ENCODE measurements at places on chromosomes 3 and 15.

- no peak for DNase-seq
These were observed 72.7 kb downstream of the IL1RAP start for GRCh38 chr3:190586631-190587011.

GRCh38 chr15:53102483-53102882, 312.3 kb upstream of the ONECUT1 start:
- DNase-seq, result no peak

- no peak for DNase-seq
These were observed 143.2 kb downstream of the KLHL25 start for GRCh38 chr15:85651548-85651947.

GRCh38 chr15:96974761-96975160, 644.3 kb downstream of the NR2F2 start:
- DNase-seq, result no peak

DNA sequence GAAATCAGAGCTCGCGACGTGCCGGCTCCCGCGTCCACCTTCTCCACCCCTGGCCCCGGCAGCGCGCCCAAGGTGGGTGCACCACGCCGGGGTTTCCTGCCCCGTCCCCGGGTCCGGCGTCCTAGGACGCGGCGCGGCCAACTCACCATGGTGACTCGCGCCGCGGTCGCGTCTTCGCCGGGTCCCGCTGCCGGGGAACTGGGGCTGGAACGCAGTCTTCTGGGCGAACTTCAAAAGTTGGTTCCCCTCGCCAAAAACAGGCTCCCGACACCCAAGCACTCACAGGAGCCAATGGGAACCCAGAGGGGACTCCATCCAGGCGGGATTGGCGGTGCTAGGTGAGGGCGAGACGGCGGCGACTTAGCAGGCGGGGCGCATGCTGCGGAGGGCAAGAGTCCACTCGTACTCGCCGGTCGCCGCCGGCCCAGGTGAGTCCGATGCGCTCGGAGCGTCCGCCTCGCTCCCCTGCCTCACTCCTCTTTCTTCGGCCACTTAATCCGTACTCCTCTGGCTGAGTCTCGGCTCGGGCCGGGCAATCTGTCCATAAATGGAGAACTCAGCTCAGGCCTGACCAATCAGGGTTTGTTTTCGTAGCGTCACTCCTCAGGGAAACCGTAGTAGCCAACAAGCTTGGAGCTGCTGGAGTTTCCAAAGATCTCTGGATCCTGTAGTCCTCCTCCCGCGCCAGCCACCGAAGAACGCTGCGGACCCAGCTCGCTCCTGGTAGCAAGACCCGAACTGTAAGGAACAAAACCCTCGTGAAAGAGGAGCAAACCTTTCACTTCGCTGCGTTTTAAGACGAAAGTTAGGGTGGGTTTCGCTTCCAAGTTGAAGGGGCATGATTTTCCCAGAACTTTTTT, at the start of gene MYO1E:
MYO1E (minus strand) TSS at position 520 of the 860 bp plus-strand sequence; CDS start at position 149, 371 bp downstream.
- DNase-seq, result no peak

DNA sequence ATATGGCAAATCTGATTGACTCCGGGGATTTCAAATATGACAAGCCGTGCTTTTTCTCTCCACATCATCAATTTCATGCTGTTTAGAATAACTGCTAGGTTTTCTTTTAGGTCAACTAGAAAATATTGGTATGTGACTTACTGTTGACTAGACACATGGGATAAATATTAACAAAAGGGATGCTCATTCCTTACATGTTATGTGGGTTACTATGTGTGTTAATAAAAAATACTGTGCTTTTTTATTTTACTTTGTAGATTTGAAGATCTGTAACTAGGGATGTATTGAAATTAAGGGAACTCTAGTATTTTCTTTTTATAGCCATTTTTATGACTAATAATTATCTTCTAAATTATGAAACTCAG, 264.6 kb upstream of the COL8A1 start:
- no peak for DNase-seq

GRCh38 chr3:178267158-178267844, 268.9 kb upstream of the KCNMB2 start:
- no peak for DNase-seq

GRCh38 chr15:86877171-86877631, 797.5 kb downstream of the AGBL1 start:
- DNase-seq, result no peak

GRCh38 chr3:40920041-40920440, 279.3 kb upstream of the CTNNB1 start:
- peak; percentile 15 for DNase-seq

DNA sequence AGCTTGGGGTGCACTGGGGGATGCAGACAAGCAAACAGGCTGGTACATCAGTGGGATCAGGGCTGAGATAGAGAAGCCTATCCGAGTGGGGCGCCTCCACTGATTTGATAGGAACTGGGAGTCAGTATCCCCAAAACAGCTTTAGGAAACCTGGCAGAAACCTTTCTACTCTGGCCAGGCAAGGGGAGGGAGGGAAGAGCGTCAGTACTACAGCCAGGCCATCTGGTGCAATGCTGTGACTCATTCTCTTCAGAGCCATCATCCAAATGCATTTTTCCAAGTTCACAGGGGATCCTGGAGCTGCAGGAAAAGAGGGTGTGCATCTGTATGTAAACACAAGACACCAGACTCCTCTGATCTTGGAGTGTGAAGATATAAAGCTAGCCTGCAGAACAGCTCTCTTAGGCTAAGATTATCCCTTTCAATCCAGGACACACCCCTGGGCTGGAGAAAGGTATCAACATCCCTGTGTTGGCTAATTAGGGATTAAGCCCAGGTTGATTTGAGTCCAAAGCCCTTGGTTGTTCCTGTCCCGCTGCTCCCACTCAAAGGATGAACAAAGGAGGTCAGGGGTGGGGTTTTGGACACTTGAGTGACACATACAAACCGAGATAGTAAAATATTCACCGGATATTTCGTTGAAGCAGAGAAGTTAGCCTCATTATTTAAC, 9.3 kb downstream of the GALNT15 start:
- DNase-seq, result no peak

GRCh38 chr15:26103002-26103404, 239.9 kb upstream of the ATP10A start:
- no peak for DNase-seq

GRCh38 chr15:56187665-56188064, 56.0 kb downstream of the RFX7 start:
- no peak for DNase-seq

DNA sequence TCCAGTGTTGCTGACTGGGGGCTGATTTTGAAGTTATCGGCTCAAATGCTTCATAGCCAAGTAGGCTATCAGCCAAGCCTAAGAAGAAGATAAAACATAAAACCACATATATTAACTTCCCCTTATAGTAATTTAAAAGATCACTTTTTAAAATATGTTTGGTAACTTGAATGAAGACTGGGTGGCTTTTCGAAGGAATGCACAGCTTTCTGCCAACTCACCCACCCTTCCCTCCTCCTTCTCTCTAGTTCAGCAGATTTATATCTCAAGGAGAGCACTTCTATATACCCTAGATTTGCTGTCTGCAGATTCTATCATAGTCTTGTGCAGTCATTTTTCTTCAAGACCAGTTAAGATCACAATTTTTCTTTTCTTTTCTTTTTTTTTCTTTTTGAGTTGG, 189.4 kb upstream of the CHRM5 start:
- DNase-seq, result no peak

DNA sequence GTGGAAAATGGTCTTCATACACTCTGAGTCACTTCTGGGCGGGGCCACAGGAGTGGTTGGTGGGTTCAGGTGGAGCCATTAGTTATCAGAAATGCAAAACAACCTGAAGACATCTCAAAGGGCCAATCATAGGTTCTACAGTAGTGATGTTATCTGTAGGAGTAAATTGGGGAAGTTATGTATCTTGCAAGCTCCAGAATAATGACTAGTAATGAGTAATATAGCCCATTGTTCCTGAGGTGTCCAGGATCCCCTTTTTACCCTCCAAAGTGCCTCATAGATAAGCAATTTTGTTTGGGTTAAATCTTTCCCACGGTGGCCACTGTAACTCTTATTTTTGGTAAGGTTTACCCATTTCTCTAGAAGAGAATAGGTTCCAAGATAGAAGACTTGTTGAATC, 91.7 kb downstream of the PIK3R4 start:
- peak; percentile 11 for DNase-seq

- DNase-seq, result no peak
These were observed 72.3 kb downstream of the PIAS1 start for GRCh38 chr15:68126396-68126795.

DNA sequence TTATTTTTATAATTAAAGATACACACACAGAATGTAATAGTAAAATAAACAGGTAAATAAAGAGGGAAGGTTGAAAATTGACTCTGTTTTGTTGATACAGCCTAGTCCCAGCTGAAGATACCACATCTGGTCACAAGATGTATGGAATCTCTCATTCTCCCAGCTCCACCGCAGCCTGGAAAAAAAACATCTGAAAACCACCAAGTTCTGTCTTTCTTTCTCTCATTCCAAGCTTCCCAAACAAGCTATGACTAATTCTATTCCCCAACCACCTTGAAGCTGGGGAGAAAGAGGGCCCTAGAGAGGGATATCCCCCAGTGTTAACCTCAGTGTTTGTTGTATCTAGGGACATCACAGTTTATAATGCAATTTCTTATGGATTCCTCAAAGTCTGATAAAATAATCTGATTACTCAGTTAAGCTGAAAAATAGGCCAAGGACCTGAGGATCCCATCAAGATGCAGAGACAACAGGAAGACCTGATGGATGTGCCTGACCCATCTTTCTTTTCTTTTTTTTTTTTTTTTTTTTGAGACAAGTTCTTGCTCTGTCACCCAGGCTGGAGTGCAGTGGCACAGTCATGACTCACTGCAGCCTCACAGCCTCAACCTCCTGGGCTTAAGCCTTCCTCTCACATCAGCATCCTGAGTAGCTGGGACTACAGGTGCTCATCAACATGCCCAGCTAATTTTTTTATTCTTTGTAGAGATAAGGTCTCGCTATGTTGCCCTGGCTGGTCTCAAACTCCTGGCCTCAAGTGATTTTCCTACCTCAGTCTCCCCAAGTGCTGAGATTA, 38.1 kb downstream of the SRGAP3 start:
- no peak for DNase-seq

DNA sequence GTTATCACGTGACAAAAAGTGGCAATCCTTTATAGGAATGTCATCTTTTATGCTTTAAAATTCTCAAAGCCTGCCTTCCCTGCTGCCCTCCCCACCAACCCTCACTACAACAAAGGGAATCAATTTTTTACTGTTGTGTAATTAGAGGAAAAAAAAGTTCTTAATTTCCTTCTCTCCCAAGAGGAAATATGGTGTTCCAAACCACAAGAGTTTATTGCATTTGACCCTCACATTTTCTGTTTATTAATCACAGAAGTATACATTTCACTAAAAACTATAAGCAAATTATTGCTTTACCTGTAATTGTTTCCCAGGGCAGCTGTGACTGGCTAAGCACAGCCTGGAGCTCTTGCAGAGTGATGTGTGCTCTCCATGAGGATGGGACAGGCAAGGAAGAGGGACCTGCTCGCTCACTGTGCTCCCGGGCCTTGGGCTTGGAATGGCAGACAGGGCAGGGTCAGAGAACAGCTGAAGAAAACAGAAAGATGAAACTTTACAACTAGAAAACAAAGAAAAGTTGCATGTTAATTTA, 31.3 kb upstream of the ATP10A start:
- no peak for DNase-seq

GRCh38 chr3:55191911-55192775, 264.3 kb upstream of the LRTM1 start:
- DNase-seq, result no peak

DNA sequence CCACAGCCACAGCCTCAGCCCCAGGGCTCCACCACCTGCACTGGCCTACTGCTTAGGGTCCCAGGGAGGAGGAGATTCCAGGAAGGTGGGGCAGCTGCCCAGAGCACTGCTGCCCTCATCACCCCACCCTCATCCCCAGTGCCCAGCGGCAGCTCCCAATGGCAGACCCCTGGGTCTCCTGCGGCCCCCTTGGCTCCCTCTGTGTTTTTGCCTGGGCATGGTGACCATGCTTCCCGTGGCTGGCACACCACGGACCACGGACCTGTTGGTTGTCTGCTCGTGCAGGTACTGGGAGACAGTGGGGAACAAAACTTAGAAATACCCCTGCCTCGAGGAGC, 2.7 kb downstream of the CHST13 start:
- no peak for DNase-seq

DNA sequence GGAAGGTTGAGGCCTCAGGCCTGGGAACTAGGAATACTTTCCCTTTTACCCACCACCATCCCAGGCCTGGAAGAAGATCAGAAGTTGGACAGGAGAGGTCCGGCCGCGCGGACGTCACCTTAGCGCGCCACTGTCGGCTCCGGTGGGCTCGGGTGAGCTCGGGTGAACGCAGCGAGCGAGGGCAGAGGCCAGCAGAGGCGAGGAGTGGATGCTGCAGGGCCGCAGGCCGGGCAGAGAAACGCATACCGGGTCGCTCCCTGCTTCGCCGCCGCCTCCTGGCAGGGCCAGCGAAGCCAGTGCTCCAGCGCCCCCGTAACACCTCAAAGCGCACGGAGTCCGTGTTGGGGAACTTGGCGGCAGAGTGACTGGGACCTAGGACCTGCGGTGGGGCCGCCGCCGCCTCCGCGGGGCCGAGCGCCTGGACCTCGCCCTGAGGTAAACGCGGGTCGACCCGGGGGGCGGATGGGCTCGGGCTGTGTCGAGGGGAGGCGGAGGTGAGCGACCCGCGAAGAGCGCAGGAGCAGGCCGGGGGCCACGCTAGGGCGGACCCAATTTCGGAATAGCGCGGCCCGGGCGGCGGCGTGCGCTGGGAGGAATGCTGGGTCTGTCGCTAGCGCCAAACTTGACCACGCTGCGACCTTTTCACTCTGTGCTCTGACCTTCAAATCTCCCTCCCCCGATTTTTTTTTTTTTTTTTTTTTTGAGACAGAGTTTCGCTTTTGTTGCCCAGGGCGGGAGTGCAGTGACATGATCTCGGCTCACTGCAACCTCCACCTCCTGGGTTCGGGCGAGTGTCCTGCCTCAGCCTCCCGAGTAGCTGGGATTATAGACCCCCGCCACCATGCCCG, 1.6 kb downstream of the CYP11A1 start:
- peak; percentile 15 for DNase-seq

DNA sequence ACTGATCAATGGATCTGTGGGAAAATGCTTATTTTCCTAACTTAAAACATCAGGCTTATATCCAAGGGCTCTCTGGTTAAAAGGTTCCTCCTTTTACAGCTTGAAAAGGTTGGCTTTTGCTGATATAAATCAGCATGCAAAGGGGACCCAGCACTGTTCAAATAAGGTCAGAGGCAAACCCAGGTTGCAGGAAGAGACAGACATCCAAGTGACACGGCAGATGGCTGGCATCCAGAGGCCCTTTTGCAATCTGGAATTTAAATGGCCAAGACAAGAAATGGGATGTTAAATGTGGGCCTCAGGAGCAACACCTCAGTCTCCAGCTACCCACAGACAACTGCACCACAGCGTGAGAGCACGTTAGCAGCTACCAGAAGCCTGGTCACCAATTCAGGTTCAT, 6.3 kb downstream of the SH3BP5 start:
- no peak for DNase-seq

GRCh38 chr15:98417346-98417745, 231.0 kb upstream of the IGF1R start:
- DNase-seq, result no peak

DNA sequence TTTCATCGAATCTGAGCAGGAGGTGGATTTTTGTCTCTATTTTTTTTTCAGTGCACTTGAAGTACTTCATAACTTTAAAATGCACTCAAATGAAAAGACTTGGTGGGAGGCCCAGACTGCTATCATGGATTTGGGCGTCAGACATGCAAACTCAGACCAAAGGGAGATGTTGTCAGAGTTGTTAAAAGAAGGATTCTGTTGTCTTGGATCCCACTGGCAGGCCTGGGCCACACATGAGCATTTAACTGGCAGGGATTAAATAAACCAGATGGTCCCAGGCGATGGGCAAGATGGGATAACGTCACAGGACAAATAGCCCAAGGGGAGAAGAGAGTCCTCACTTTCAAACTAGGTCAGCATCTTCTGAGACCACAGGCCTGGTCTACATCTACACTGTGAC, 15.4 kb downstream of the RTP1 start:
- DNase-seq, result no peak

- no peak for DNase-seq
These were observed 25.1 kb downstream of the VPS39 start for GRCh38 chr15:42182961-42183360.
